ENCODE measurements at places on chromosomes 3 and 15.

- peak; percentile 59 for DNase-seq
These were observed 11.8 kb downstream of the ANAPC13 start for GRCh38 chr3:134473868-134474546.

GRCh38 chr15:35956056-35956455 is 410.1 kb upstream of the DPH6 start:
- DNase-seq, result no peak

DNA sequence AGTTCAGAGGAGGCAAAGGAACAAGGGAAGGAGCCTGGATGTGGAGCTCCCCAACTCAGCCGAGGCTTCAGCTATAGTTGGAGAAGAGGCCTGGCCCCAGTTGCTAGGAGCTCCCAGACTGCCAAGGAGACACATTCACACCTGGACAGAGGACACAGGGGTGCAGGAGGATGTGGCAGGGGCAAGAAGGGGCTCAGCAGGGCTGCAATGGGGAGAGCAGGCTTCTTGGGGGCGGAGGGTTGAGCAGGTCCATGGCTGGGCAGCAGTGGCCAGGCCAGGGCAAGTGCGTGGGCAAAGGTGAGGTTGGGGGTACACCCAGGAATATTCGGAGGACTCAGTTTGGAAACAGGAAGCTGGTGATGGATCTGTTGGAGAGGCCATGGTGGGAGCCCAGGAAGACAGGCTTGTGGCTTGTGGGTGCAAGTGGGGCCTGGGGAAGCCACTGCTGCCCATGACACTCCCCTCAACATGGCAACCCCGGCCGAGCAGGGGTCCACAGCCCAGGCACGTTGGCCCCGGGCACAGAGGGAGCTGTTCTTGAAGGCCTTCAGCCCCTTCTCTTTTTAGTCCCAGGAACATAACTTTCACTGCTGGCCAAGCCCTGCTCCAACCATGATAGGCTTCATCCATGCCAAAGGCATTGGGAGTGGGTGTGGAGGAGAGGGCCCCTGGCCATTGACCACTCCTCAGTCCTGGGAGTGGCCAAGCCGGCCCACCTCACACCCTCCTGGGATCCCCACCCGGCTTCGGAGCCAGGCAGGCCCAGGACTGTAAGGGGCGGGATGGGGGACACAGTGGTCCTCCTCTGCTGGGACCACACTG is 33.3 kb downstream of the TSPAN3 start:
- no peak for DNase-seq

DNA sequence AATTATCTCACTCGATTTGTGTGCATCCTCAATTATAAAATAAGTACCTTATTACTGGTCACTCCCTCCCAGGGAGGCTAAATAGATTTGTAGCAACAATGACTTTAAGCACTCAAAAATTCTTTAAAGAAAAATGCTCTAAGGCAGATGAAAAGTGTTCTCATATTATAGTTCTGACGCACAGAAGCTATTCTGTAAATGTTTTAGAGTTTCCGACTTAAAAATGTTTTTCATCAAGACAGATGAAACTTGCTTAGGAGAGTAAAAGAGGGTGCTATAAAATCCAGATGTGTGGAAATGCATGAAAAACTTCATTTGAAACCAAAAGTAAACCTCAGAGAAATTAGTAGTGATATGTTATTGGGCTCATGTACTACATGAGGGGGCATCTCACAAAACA is 398.4 kb upstream of the KCNMB2 start:
- no peak for DNase-seq

DNA sequence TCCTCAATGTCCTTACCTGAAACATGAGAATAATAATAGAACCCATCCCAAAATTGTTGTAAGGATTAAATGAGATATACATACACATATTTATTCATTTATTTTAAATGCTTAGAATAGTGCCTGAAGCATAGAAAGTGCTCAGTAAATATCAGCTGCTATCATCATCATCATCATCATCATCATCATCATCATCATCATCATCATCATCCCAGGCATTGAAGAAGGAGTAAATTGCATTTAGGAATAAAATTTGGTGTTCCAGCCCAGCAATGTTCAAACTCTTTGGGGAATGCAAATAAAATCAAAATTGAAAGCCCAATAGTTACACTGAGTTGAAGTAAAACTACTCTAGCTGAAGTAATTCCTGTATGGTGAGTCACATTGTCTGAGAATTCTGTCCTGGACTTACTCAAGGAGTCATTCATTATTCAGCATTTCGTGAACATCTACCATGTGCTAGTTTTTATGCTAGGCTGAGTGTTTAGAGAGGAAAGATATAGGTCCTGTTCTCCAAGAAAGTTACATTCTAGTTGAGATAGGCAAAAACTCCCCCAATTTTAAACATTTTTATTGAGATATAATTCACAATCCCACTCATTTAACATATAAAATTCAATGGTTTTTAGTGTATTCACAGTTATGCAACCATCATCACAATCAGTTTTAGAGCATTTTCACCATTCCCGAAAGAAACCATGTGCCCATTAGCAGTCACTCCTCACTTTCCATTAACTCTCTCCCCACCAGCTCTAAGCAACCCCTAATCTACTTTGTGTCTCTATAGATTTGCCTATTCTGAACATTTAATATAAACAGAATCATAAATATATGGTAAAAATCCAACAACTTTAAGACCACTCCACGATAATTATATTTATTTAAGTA is 107.2 kb downstream of the FRMD5 start:
- no peak for DNase-seq

DNA sequence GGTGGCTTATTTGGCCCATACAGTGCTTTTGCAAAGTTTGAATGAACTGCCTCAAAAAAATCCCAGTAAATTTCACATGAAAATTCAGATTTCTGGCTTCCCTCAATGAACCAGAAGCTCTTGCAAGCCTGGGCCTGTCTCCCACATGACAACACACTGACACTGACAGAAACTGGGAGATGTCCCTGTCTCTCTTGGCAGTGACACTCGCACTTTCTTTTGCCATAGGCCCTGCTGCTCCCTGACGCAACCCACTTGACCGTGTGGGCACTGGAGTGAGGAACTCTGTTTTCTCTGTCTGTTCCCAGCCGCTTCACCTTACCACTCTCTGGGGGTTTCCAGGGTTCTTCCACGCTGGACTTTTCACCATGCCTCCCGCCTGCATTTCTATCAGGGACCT is 524.5 kb downstream of the SHQ1 start:
- no peak for DNase-seq

- no peak for DNase-seq
These were observed 47.0 kb downstream of the OCA2 start for GRCh38 chr15:28051955-28052633.

DNA sequence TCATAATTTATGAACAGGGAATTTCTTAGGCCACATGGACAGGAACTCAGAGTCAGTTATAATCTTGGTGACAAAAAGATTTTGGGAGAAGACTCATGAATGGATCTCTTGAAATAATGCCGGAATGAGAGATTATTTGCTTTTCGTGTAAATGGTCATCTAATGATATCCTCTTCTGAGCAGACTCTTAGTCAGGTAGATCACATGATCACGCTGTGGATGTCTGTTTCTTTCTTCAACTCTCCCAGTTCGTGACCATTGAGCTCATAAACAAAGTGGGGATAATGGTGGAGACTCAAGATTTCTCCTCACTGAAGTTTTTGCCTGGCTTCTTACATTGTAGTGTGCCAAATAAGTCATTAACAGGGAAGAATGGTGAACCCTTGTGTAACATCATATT is 133.1 kb upstream of the CBLB start:
- DNase-seq, result no peak

DNA sequence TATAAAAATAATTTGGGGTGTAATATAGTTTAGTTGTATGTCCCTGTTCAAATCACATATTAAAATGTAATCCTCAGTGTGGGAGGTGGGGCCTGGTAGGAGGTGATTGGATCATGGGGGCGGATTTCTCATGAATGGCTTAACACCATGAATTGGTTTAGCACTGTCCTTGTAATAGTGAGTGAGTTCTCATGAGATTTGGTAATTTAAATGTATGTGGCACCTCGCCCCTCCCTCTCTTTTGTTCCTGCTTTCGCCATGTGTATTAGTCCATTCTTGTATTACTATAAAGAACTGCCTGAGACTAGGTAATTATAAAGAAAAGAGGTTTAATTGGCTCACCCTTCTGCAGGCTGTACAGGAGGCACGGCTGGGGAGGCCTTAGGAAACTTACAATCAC is 83.9 kb downstream of the ANXA2 start:
- DNase-seq, result no peak

DNA sequence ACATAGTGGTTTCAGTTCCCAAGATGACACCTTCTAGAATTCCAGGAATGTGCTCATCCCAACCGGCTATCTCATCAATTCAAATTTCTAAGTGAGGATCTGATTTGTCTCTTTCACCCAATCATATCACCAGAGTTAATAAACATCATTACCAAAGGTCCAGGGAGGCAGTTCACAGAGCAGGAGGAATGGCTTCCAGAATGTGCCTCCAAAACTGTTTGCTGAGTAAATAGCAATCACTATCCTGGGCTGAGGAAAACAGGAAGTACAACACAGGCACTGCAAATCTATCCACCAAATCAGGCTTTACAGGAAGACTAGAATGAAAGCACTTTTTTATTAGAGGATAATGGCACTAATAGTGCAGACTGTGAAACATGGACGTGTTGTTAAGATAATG is 61.5 kb downstream of the OSBPL10 start:
- DNase-seq, result no peak

- no peak for DNase-seq
These were observed 18.9 kb upstream of the ATP8B4 start for GRCh38 chr15:50137893-50138292.

- DNase-seq, result no peak
These were observed 59.3 kb downstream of the ADCY5 start for GRCh38 chr3:123389628-123389918.

DNA sequence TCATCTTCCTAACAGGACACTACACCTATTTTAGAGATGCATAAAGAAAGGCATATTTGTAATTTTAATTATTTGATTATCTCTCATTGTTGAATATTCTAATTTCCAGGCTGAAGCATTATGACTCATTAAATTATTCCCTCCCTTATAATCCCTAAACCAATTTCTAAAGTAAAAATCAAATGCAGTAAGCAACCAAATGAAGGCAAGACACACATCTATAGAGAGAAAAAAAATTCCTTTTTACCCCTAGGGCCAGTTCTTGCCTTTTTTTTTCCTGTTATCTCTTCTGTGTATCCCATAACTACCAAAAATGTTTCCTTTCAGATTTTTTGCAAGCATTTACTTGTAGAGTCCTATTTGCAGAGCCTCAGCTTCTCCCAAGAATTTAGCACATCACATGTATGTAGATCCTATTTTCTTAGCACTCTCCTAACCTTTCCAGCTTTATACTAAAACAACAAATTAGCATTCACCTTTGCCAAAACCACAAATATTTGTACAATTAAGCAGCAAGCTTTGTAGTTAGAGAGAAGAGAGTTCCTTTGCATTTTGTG is 177.9 kb downstream of the SATB1 start:
- DNase-seq, result no peak

DNA sequence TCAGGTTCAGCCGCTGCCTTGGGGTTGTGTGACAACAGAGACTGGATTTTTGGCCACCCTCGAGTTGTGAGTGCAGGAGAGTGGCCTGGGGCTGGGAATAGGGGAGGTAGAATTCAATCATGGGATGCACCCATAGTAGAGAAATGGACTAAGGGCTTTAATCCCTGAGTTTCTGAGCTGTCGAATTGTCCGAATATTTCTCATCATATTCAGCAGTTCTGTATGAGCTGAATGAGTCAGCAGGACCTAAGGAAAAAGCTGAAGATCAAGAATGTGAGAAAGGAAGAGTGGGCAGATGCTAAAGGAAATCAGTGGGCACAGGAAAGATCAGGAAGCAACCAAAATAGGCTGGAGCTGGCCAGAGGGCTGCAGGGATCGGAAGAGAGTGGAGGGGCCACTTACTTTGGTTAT is 44.4 kb upstream of the SACM1L start:
- no peak for DNase-seq

GRCh38 chr3:140186421-140186920 is 251.5 kb downstream of the CLSTN2 start:
- no peak for DNase-seq

DNA sequence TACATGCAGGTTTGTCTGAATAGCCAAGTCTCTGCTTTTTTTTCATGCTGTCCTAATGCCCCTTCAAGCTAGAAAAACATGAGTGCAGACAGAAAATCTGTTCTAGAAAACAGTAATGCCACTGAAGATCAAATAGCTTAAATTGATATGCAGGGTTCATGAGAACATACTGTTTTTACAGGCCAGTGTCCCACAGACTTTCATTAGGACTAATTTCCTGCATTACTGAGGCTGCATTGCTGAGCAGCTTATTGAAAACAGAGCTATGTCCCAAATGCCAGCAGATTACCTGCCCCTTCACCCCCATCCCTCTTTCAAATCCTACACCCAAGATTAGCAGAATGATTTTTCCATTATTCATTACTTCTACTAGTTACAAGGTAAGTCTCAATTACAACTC is 665 bp downstream of the TM4SF18 start:
- no peak for DNase-seq

DNA sequence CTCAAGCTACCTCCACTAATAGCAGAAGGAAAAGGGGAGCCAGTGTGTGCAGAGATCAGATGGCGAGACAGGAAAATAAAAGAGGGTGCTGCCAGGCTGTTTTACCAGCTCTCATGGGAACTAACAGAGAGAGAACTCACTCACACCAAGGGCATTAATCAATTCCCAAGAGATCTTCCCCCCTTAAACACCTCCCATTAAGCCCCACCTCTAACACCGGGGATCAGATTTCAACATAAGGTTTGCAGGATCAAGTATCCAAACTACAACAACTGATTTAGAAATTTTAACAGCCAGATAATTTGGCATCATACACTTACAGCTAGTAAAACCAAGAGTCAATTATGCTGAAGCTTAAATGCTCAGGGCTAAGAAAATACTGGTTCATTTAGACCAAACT is 18.9 kb downstream of the CD200 start:
- no peak for DNase-seq

DNA sequence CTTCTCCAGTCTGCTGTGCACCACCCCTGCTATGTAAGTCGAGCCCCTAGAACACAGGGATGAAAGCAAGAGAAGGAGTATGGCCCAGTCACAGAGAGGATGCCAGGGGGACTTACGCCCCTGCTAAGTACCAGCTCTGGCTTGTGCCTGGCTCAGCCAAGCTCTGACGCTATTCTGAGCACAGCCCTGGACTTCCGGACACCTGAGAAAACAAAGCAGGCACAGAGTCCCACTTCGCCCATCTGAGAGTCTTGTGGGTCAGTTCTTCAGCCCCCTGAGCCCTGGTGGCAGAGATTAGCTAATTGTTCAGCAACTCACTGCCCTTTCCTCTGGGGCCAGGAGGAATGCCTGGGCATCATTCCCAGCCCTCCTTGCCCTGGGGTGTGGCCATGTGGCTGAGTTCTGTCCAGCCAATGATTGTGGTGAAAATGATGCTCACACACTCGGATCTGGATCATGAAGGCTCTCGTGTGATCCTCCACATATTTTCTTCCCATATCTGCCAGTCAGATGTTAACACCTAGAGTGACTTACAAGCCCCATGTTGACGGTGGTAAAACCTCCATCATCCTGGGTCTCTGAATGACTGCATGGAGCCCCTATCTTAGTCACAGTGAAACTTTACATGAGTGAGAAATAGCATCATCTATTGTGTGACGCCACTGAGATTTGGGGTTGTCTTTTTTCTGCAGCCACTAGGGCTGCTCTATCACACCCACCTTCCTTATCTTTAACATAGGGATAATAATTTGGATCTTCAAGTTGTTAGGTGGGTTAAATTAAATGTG is 105.7 kb downstream of the TPRA1 start:
- no peak for DNase-seq

- DNase-seq, result no peak
These were observed 3.2 kb downstream of the AEN start for GRCh38 chr15:88624156-88624970.

GRCh38 chr3:39127908-39128304 is 20.4 kb downstream of the TTC21A start:
- no peak for DNase-seq

- peak; percentile 33 for DNase-seq
These were observed 155.6 kb downstream of the SQOR start for GRCh38 chr15:45790325-45790943.
